ENCODE measurements at places on chromosomes 11 and 22. TPM values are rescaled to one million over a fixed set of nuclear protein-coding genes. Genes with fewer than 3 reads are reported as not detected.

GRCh38 chr11:115591380-115591779 lies 87.2 kb upstream of the CADM1 start:
- no peak for DNase-seq

DNA sequence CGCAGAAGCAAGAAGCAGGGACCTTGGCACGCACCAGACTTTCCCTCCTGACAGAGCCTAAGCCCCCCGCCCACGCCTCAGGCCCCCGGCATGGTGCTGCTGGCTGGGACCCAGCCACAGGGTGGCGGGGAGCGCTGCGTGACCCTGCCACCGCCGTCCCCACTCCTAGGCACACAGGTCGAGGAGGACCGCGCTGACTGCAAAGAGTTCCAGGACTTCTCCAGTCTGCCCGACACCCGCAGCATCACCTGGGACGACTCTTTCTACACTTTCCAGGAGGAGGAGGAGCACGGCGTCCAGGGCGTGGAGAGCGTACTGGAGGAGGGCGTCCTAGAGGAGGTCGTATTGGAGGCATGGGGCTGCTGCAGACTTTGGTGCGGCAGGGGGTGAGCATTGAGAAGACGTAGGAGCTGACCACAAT lies 103.7 kb downstream of the TRIM51G start:
- no peak for DNase-seq

DNA sequence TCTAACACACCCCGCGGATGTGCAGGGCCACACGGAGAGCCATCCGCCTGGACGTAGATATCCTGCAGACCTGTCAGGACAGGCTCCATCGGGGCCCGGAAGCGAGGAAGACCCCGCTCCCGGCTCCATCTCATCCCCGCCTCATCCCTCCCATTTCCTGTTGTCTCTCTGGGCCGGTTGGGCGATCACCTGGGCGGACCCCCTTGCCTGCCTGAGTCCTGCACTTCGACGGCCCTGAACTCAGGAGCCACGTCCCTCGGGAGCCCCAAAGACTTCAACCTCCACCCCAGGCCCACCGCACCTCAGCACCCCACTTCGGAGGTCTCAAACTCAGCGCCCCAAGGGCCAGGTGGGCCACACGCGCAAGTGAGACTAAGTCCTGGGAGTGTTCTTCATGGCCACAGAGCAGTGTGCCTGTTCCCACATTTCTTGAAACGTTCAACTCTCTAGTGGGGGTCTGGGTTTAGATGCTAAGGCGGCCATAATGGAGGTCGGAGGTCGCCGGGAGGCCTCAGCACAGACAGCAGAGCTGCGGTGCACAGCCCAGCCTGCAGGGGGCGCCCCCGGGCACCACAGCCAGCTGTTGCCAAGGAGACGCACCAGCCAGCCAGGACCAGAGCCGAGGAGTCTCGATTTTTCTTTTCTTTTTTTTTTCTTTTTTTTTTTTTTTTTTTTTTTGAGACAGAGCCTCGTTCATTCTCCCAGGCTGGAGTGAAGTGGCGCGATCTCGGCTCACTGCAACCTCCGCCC lies 26.0 kb upstream of the FADD start:
- DNase-seq = peak; percentile 34

DNA sequence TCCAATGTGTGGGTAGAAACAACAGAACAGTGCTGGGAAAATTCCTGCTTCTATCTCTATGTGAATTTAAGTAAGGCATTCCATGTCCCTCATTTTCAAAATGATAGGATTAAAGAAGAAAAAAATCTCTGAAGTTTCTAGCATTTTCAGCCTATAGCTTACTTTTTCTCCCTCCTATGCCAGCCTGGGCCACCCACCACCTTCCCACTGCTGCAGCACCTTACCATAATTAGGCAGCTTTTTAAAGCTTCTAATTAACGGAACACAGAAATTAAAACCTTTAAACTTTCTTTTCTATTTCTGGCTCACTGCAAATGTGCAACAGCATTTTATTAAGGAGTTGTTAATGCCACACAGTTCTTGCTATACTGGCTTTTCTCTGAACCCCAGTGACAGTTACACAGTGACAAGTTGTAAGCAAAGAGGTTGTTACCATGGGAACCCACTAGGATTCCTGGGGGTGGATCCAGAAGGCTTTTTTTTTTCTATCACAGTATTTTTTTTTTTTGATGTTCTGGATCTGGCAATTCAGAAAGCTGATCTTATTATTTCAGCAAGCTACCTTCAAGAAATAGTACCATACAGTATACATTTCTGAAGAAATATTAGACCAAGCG lies 20.2 kb downstream of the CELF1 start:
- no peak for DNase-seq

DNA sequence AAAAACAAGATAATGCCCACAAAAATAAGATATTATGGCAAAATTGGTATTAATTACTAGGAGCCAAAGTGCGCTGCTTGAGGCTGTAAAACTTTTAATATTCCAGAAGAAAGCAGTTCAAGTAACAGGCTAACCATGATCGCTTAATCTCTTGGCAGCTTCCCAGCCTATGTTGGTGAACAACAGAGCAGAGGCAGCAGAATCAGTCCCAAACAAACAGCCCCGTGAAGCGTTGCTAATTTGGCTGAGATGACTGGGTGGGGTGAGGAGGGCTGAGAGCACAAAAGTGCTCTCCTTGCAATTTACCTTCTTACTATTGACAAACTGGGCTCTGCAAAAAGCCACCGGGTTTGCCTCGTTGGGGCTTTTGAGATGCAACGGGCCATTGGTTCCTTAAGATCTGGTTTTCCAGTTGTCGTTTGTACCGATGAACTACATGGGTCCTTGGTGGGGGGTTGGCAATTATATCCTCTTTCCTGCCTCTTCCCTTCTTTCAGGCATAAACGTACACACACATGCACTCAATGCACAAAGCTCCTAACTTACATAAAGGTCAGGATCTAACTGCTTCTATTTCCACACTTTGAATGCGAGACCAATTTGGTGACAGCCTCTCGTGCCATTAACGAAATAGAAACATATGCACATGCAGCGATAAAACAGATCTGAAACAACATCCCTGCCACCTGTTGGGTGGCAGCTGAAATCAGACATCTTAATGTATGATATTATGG lies 407.6 kb upstream of the CADM1 start:
- no peak for DNase-seq

DNA sequence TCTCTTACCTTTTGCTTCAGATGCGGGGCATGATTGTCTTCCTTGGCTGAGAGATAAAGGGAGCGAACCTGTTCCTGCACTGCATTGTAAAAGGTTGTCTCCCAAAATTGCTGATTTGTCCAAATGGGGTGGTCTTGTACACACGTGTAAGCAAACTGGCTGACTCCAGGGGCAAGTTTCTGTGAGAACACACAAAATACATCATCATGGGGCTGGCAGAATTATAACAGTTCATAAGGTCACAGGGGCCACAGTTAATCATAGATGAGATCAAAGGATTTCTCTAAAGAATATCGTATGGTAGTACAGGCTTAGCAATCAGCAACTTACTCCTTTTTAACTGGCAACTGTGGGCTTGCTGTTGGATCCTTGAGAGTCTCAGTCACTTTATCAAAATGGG lies 194.3 kb downstream of the SWAP70 start:
- no peak for DNase-seq

DNA sequence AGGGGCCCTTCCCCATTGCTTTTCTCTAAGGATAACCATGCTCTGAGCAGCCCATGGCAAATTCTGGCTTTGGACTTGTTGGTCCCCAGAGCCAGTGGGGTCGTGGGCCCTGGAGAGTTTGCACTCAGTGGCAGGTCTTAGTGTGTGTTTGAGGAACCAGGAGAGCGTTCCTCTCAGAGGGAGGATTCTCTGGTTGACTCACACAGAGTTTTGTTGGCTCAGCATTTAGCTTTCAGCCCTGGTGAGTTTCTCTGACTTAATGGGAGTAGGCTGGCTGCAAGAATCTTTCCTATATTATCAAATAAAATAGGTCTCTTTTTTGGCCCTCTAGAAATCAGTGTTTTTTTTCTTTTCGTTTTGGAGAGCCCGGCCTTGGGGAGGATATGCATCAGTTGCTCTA lies 20.9 kb downstream of the ST14 start:
- DNase-seq = no peak

DNA sequence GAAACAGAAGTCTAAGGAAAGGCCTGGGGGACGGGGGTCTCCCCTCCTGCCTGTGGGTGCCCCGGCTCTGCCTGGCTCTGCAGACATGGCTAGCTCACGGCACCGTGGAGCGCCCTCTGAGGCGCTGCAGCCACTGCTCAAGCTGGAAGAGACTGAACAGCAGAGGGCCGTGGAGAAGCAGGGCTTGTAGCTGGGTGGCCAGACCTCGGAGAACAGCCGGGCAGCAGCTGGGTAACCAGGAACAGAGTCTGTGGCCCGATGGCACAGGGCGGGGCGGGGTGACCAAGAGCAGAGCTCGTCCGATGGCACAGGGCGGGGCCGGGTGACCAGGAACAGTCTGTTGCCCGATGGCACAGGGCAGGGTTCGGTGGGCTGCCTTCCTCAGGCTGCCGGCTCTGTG lies 18.1 kb downstream of the RNH1 start:
- DNase-seq = no peak

DNA sequence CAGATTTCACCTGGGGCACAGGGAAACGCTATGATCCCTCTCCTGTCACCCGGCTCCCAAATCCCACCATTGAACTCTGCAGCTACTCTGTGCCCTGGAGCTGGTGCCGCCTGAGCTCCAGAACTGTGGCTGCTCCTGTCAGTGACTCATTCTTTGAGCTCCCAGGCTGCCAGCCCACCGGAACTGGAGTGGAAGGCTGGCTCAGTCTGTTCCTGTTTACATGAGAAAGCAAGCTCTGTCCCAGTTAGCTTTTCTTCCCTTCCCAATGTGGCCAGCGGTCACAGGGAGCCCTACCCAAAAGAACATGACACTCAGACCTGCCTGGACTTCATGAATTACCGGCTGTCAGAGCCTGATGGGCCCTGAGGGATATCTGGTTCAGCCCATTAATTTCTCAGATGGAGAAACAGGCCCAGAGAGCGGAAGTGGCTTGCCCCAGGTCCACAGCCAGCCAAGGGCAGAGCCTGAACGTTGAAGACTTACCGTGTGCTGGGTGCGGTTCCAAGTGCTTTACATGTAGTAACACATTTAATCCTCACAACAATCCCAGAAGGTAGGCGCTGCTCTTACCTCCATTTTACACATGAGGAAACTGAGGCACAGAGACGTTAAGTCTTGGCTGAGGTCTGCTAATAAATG lies 23.8 kb upstream of the IGSF22 start:
- DNase-seq = no peak

DNA sequence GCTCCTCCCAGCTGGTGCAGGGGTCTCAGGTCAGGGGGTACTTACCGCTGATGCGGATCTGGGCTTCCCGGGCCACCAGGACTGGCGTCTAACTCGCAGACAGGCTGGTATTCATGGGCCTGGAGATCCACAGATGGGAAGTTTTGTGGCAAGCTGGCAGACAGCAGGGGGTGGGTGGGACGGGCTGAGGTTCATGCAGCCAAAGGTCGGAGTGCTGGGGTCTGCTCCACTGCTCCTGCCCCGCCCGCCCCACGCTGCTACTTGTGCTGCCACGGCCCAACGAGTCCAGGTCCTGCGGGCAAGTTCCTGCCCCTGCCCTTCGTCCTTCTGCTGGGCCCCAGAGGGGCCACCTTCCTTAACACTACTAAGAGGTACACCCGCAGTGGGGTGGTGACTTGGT lies 3.1 kb downstream of the ACY3 start:
- DNase-seq = no peak

DNA sequence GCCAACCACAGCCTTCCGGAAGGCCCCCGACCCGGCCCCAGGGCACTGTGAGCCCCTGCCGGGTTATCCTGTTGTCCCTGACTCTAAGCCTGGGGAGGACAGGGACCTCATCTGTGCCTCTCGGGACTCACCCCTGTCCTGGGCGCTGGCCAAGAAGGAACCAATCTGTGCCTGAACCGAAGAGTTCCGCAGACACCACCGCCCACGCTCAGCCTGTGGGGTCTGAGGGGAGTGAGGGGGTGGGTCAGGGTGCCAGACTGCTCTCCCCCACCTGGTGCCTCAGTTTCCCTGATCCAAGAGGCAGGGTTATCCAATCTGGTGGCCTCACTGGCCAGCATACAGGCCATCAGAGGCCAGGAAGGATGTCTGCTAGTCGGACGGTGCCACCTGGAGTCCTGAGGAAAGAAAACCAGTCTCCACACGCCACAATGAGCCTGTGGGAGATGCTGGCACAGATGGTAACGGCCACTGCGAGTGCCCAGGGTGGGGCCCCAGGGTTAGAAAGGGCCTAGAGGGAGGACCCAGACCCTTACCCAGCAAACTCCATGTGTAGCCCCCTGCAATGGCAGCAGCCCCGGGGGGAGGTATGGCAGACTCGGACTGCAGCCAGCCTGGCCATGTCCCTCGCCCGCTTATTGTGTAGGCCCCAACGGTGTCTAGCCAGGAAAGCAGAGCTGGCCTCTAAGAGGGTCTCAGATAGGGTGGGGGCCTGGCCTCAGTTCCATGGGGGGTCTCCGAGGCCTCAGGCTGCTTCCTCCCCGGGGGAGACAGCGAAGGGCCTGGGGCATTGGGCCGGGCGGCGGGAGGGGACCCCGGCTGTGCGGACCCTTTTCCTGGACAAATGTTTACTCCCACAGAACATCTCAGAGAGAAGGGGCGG lies 827 bp upstream of the TNNT3 start:
- DNase-seq = no peak

- DNase-seq = no peak
These were observed 127.9 kb upstream of the NTM start for GRCh38 chr11:131242476-131243000.

DNA sequence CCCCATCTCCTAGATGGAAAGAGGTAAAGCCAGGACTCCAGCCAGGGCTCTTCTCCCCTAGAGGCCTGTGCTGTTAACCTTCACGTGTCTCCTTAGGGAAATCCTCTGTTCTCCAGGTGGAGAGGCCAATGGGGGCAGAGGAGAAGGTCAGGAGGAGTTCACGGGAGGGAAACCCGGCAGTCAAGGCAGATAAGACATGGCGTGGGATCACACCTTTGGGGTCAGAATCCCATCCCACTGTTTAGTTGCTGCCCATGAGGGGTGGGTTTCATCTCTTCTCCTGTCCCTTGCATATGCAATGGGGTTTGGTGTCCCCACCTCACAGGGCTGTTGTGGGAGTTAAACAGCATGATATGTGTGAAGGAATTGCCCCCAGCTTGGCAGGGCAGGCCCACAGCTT lies 469.7 kb downstream of the TBC1D22A start:
- DNase-seq = no peak

GRCh38 chr22:35629406-35630216 lies 12.5 kb upstream of the MB start:
- no peak for DNase-seq

- DNase-seq = no peak
These were observed at the start of gene IRAG1 for GRCh38 chr11:10693509-10694081. Gene IRAG1, minus strand, starts transcription at chr11:10693755. Its CDS starts 153 bp downstream, at chr11:10693602.

Gene SYT7
- total RNA-seq = 0.20 TPM

Gene C11orf42
- total RNA-seq = not detected

Gene CRYAB
- total RNA-seq = not detected

Gene CYTH4
- total RNA-seq = 153 TPM

Gene MPPED1
- not detected for total RNA-seq

Gene OR5A1
- total RNA-seq = not detected

Gene GPR83
- 0.15 TPM for total RNA-seq

Gene SELENOM
- total RNA-seq = 30.6 TPM

Gene IL18
- 1.4 TPM for total RNA-seq

Gene OR5D16
- total RNA-seq = not detected

Gene MUC5AC
- not detected for total RNA-seq

Gene ART1
- not detected for total RNA-seq

Gene ALKBH8
- 11.8 TPM for total RNA-seq
